ENCODE measurements at places on chromosomes 12 and 14.
A peak's percentile ranks its signal among the peaks of the same experiment; 100 is the strongest.

DNA sequence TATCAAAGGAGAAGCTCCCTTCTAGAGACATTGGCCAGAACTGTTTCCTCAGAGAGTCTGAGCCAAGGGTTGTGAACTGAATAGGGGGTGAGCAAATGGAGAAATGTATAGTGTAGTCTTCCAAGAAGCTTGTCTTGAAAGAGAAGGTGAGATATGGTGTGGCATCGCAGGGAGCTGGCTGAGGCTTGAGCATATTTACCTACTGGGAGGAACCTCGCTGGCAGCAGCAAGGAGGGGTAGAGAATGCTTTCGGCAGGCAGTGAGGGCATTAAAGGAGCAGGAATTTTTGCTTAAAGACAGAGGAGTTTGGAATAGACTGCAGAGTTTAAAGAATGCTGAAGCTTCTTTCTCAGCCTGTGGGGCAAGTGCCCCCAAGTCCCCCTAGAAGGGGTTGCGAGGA lies 59.3 kb upstream of the PRMT8 start:
- DNase-seq: no peak

DNA sequence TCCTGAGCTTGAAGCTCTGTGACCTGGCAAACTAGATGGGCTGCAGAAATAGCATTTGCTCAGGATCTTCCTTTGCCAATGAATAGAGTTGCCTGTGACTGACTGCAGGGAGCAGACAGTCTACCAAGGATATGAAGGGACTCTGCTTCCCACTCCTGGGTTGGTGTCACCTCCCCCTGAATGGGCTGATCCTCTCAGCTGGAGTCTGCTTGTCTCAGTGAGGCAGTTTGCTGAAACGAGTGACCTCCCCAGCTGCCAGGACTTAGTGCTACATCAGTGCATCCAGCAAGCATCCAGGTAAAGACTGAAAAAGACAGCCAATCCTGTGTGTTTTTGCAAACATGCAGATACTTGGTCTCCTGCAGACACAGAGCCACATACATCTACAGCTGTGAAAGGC lies 28.5 kb downstream of the PAH start:
- no peak for DNase-seq

DNA sequence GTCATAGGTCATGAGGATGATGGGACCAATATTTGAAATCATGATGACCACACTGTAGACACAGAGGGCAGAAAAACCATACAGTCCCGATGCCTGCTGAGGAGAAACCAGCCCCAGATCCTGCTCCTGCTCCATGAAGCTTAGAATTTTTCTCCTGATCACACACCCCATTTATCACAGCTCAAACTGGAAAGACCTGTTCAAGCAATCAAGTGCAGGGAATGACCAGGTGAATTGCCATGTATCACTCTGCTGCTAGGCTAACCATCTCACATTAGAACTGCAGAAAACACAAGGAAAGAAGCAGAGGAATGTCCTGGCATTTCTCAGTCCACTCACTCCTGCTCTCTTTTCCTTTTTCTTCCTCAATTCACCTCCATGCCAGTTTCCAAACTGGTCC lies 18.1 kb downstream of the MANSC1 start:
- DNase-seq: no peak

DNA sequence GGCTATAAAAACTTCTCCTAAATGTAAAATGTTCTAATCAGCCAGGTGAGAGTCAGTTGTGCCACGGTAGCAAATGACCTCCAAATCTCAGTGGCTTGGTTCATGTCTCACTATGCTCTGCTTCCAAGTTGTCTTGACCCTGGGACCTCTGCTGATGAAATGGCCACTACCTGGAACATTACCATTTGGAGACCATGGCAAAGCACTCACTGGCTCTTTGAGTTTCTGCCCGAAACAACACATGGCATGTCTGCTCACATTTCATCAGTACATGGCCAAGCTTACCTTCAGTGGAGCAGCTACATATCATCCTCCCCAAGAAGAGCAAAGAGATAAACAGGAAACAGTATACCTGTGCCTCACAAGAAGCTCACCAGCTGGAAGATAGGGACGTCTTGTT lies 40.2 kb downstream of the PLEKHG7 start:
- no peak for DNase-seq

DNA sequence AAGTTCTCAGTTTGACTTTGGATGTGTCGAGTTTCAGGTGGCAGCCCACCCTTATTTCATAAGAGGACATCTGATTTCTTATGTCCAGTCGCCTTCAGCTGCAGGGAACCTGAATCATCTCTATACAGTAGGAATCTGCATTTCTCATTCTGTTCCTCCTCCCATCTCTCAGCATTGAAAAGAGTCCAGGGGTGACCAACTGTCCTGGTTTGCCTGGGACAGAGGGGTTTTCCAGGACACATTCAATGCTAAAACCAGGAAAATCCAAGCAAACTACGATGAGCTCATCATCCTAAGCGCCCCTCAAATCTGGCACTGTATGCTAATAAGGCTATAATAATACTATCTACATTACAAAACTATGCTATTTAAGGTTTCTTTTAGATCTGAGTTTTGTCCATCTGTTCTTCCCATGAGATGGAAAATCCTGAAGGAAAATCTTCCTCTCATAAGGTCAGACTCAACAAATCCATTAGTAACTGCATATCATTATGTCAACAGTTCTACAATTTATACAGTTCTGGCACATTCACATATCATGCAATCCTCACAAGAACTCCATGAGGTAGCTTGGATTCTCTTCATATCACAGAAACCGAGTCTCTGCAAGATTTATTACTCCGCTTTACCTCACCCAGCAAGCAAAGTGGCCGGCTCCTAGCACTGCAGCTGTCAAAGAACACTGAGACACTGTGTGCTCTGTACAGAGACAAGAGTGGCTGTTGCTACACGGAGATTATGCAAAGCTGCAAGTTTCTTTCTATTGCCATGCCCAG lies 15.6 kb upstream of the CALM1 start:
- DNase-seq: no peak

GRCh38 chr12:77553976-77554619 lies 276.6 kb upstream of the NAV3 start:
- DNase-seq: no peak

GRCh38 chr12:14880890-14881453 lies 4.7 kb downstream of the MGP start:
- no peak for DNase-seq

- DNase-seq: no peak
Observed at GRCh38 chr12:19657118-19657731, 217.9 kb downstream of the AEBP2 start.

- DNase-seq: no peak
Observed at GRCh38 chr12:108607981-108608600, 10.2 kb upstream of the TMEM119 start.

- DNase-seq: no peak
Observed at GRCh38 chr12:65420941-65421340, 142.5 kb downstream of the MSRB3 start.

DNA sequence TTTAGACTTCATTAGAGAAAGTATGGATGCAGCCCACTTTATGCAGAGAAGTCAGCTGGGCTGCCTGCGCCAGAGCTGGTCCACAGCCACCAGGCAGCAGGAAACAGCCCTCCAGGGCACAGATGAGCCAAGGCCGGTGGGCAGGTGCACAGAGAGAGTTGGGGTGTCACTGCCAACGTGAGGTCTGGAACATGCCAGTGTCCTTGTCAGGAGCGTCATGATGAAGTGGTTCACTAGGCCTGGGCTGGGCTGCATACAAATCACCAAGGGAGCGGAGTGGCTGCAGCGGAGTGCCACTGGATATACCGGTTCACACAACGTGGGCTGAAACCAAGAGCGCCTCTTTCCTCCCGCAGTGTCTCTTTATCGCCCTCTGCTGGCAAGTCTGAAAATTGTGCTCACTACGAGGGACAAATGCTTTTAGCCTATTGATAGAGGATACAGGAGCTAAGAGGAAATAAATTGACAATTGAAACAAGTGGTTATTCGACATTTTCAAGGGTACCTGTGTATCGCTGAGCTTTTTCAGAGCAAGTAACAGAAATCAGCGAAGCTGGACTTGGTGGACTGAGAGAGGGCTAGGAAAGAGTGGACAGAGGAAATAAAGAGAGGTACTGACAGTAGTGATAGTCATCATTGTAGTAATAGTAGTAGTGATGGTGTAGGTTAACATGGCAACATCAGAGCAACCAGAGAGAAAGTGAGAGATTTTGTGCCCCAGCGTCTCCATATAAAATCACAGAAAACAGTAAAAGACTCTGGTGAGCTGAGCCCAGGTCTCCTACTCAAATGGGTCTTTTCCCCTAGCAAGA lies 52.0 kb upstream of the ITPR2 start:
- DNase-seq: peak; percentile 30

GRCh38 chr12:115944837-115945490 lies 332.5 kb downstream of the MED13L start:
- DNase-seq: no peak

GRCh38 chr12:67573566-67573965 lies 75.0 kb upstream of the DYRK2 start:
- no peak for DNase-seq

DNA sequence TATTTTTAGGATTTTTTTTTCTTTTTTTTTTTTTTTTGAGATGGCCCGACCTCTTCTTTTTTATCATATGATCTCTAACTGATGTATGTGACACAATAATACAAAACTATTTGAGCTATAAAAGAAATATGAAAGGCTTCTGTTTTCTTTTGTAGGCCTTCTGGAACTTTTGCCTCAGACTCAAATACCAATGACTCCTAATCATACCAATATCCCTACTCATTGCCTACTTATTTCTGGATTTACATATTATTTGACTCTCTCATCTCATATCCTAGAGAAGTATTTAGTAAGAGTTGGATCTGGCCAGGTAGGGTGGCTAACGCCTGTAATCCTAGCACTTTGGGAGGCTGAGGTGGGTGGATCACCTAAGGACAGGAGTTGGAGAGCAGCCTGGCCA lies 12.7 kb upstream of the WDR89 start:
- DNase-seq: no peak

Data from non-pigmented ciliary epithelial cell (primary cell).